Retinal pigment epithelial cell (primary cell): ENCODE measurements at places on chromosomes 2 and 18.

DNA sequence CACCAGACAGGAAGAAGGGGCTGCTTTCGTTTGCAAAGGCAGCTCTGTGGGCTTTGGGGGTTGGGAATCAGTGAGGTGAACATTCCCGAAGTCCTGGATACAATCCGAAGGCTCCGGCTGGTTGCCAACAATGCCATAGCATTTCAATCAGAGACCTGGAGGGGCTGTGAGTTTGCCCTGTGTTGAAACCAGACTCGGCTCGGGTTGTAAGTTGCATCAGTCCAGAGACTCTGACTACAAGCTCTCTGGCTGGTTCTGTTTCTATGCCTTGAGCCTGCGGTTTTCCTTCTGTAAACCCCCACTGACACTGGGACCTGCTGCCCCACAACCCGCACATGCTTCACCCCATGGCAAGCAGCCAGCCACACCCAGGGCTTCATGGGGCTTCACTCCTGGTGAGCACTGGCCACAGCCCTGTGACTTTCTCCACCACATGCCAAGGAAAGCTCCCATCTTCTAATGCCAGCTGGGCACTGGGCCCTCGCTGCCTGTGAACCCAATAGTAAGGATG, 85.7 kb upstream of the ODC1 start:
- DNase-seq: peak; percentile 14

GRCh38 chr2:151166410-151166809, 95.3 kb downstream of the RBM43 start:
- no peak for DNase-seq

DNA sequence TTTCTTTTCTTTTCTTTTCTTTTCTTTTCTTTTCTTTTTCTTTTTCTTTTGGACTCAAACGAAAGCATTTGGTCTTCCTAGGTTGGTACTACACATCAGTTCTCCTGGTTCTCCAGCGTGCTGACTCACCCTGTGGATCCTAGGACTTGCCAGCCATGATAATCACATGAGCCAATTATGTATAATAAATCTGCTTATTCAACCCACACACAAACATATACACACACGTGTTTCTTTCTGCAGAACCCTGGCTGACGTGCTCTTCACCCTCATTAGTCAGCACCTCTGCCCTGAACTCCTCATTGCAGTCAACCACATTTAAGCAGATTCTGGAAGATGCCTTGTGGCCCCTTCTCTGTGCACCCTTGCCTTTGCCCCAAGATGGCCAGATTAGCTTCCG, 162.4 kb upstream of the MYT1L start:
- no peak for DNase-seq

GRCh38 chr2:84882775-84883550, 2.1 kb upstream of the TRABD2A start:
- DNase-seq: no peak

- no peak for DNase-seq
Measured at GRCh38 chr2:59019566-59020159, 778.5 kb upstream of the FANCL start.

DNA sequence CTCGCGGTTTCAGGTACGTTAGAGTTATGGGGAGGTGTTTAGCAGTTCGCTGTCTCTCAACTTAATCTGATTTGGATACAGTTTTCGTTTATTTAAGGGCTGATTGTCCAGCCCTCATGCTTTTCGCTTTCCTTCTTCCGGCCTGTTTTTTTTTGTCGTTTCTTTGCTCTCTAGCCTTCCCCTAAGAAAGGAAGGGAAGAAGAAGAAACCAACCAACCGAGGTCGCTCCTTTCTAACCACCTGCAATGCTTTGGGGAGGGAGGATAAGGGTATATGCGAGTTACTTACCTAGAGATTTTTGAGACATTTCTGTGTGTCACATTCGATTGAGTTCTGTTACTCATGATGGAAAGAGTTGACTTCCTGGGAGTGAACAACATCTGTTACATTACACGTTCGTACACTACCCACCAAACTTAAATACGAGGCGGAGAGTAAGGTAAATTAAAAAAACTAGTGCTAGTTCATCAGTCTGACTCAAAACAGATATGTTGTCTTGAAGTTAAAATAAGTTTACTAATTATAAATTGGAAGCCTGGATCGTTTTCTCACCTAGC, 918 bp downstream of the EIF5B start:
- no peak for DNase-seq

GRCh38 chr2:114631146-114631545, 188.7 kb downstream of the DPP10 start:
- DNase-seq: no peak

- peak; percentile 48 for DNase-seq
Measured at GRCh38 chr2:67879586-67880290, 183.1 kb downstream of the C1D start.

DNA sequence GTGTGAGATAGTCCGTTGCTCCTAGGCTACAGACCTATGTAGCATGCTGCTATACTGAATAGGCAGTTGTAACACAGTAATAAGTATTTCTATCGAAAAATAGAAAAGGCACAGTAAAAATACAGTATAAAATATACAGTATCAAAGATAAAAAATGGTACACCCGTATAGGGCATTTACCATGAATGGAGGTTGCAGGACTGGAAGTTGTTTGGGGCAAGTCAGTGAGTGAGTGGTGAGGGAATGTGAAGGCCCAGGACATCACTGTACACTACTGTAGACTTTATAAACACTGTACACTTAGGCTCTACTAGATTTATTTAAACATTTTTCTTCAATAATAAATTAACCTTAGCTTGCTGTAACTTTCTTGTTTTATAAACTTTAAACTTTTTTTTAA, 3.5 kb downstream of the MAP3K20 start:
- DNase-seq: no peak

DNA sequence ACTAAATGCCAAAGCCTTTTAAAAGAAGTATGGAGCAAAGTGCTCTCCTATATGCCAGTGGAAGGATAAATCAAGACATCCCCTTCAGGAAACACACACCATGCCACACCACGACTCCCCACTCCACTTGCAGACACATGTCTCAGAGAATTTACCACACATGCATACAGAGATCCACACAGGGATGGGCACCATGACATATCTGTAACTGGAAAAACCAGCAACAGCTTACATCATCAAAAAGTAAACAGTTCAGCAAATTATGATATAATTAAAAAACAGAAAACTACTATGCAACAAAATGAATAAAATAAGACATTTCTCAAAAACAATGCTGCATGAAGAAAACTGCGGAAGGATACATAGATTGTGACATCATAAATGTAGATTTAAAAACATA, 29.6 kb downstream of the RBMS1 start:
- DNase-seq: no peak
